ENCODE measurements at places on chromosomes 7 and 10.
A peak's percentile ranks its signal among the peaks of the same experiment; 100 is the strongest.

- peak; percentile 16 for DNase-seq
Measured at GRCh38 chr10:30270247-30270646, 78.8 kb downstream of the MTPAP start.

GRCh38 chr10:78851647-78852046 is 217.1 kb upstream of the ZMIZ1 start:
- DNase-seq = peak; percentile 7

DNA sequence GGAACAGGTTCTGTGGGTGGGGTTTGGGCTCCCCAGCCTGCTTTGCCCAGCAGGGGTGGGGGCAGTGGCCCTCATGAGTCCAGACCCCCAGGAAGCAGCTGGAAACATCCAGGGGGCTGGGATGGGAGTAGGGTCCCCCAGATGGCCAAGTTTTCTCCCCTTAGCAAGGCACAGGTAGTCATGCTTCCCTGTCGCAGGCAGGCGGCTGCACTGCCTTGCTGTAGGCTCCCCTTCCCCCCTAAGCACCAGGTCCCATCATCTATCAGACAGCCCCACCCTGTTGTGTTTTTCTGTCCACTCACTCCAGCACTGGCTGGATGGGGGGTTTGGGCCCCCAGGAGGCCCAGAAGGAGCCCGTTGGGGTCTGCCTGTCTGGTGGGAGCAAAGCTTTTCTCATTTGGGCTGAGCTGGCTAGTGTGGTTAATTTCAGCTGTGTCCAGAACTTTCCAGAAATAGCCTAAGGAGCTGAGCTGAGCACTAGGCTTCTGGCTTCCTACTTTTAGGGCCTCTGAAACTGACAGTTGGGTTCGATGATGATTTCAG is 7.9 kb downstream of the BRI3 start:
- DNase-seq = no peak

DNA sequence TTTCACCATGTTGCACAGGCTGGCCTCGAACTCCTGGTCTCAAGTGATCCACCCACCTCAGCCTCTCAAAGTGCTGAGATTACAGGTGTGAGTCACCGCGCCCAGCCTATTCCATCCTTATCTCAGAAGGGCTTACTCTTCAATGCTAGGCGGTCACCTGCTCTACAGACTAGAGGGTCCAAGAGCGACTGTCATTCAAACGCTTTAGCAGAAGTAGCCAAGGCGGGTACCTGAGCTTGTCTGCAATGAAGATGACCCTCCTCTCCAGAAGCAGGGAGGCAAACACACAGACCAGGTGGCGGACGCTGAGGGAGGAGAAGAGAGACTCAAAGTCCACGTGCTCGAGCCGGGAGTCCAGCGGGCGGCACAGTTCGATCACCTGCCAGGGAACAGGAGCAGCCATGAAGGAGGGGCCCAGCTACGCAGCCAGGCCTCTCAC is 65.1 kb upstream of the MKRN1 start:
- DNase-seq = no peak

DNA sequence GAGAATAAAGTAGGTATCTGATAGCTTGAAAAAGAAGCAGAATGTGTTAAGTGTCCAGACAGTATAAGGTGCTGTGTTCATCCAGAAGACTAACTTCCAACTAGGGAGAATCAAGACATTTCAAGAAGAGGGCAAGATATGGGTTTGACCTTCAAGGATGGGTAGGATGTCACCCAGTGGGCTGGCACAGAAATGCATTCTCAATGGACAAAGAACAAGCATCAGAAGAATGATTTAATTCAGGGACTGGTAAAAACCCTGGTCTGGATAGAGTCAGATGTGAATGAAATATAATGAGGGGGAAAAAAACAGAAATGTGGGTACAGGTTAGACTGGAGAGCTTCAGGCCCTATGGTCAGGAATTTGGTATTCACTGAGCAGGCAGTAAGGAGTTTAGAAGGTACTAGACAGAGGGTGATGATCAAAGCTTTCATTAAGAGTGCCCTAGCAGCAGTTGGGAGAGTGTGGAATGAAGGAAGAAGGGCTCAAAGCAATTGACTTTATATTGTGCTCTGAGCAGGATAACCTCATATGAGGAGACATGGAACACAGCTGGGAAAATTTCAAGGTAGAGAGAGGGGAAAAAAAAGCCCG is 180.7 kb upstream of the ANK3 start:
- DNase-seq = no peak

- DNase-seq = no peak
Measured at GRCh38 chr10:88598055-88598454, 11.5 kb downstream of the LIPJ start.

DNA sequence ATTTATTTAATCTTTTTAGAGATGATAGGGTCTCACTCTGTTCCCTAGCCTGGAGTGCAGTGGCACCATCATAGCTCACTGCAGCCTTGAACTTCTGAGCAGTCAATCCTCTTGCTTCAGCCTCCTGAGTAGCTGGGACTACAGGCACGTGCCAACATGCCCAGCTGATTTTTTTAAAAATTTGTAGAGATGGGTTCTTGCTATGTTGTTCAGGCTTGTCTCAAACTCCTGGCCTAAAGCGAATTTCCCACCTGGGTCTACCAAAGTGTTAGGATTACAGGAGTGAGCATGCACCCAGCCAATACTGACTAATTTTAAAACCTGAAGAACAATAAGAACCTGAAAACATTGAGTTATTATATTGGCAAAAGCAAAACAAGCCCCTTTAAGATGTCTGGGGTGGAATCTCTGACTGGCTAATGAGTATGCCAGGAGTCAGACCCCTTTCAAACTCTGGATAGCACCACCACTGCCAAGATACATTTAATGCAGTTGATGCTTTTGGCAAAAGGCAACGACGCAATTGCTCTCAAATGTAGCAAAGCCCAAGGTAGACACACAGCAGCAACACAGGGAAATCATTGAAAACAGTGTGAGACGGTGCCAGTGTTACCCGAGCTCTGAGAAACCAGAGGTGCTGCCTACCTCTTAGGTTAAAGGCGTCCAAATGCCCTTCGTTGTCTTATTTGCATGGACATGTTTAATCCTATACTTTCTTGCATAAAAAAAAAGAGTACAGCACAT is 40.7 kb upstream of the TOMM7 start:
- no peak for DNase-seq

DNA sequence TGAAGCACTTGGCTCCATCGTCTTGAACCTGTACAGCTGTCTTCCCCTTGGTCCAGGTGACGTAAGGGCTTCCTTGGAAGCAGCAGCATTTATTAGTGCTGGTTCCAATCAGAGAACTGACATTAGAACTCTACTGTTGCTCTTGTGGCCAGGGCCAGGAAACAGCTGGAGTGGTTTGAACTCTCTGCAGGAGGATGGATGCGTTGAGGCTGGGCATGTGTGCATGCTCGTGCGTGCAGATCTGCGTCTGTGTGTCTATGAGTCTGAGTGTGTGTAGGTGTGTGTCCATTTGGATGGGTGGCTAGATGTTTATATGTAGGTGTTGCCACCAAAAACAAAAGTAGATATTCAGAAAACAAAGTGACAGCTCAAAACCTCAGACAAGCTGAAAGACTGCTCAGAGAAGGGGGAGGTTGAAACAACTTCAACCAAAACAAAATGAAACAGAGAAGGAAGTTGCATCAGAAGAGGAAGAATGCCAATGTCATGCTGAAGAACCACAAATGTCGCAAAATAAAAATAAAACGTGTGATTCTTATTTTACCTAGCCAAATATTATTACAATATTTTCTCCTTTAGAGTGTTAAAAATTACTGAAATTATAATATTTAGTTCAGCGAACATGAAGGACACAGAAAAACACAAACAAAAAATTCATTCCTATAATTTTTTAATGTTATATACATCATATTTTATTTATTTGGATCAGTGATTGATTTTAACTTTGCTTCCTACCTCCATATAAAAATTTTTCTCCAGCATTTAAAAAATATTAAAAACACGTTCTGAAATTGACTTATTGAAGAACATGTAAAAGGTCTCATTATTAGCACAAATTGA is 96.1 kb upstream of the MKLN1 start:
- peak; percentile 59 for DNase-seq

GRCh38 chr10:132593389-132593788 is 55.8 kb downstream of the INPP5A start:
- no peak for DNase-seq

- DNase-seq = no peak
Measured at GRCh38 chr7:4838626-4839334, 23.1 kb downstream of the PAPOLB start.

- peak; percentile 10 for DNase-seq
Measured at GRCh38 chr10:23514321-23514720, 75.4 kb downstream of the OTUD1 start.

GRCh38 chr7:130134106-130134636 is 63.8 kb downstream of the KLHDC10 start:
- DNase-seq = no peak

DNA sequence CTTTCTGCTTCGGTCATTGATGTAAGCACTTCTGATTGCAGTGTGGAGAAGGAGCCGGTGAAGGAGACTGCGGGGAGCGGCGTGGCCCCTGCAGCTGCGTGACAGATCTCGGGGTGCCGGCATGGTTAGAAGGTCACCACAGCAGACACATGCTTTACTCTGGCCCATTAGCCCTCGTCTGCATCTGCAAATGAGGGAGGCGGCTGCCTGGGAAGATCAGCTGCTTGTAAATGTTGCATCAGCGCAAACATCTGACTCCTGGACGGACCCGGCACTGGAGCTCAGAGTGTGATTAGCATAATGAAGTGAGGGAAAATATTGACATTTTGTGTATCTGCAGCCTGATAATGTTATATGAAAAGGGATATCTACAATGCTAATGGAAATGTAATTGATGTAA is 30.5 kb upstream of the MNX1 start:
- DNase-seq = no peak

GRCh38 chr7:100080907-100081534 is 502 bp downstream of the ZNF3 start:
- DNase-seq = no peak

GRCh38 chr10:29430101-29430500 is 141.2 kb downstream of the LYZL1 start:
- peak; percentile 22 for DNase-seq

DNA sequence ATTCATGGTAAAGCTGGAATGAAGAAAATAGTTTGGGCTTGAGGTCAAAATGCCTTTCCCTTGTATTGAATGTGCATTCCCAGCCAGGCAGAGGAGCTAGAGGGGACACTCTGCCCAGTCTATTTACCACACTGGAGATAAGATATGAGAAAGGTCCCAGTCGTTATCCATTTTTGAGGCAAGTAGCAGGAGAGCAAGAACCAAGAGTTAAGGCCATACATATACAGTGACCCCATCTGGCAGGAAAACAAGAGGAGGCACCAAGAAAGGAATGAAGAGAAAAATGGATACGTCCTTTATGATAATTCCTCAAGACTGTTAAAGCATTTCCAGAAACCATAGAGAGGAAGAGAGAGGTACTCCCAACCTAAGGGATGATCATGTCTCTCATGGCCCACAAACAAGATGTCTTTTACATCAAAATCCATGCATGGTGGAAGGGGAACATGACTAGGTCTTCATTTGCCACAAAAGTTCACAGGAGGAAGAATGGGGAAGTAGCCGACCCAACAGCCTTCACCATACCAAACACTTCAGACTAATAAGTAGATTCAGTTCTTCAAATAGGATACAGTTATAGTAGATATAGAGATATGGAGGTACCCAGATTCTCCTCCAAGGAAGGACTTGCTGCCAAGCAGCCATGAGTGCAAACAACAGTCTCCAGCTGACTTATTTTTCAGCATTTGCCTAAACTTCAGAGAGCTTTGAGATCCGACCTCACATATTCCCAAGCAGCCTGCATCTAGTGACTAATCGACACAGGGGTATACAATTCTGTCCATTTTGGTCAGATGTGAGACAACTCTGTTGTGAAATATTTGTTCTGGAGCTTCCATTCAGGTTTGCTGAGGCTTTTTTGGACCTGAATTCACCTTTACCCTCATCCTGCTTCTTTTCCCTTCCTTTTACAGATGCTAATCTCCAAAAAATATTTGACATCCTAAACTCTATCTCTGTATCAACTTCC is 61.1 kb upstream of the CCDC71L start:
- DNase-seq = peak; percentile 62

- DNase-seq = peak; percentile 33
Measured at GRCh38 chr10:112475575-112476218, 28.7 kb downstream of the VTI1A start.

DNA sequence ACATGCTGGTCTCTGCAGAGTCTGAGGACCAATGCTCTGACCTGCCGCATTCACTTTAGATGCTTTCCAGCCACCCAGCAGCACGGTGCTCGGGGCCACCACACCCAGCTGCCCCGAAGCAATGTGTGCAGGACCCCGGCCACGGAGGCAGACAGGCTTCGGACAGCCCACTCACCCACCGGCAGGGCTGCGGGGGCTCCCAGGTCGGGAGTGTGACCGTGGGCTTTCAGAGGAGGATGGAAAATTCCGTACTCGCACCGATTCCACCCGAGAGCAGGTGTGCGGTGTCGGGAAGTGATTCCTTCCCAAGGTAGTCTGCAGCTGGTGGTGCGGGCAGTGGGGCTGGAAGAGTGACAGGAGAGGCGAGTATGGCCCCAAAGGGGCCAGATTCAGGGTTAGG is 190.9 kb downstream of the DNAJB6 start:
- DNase-seq = no peak

DNA sequence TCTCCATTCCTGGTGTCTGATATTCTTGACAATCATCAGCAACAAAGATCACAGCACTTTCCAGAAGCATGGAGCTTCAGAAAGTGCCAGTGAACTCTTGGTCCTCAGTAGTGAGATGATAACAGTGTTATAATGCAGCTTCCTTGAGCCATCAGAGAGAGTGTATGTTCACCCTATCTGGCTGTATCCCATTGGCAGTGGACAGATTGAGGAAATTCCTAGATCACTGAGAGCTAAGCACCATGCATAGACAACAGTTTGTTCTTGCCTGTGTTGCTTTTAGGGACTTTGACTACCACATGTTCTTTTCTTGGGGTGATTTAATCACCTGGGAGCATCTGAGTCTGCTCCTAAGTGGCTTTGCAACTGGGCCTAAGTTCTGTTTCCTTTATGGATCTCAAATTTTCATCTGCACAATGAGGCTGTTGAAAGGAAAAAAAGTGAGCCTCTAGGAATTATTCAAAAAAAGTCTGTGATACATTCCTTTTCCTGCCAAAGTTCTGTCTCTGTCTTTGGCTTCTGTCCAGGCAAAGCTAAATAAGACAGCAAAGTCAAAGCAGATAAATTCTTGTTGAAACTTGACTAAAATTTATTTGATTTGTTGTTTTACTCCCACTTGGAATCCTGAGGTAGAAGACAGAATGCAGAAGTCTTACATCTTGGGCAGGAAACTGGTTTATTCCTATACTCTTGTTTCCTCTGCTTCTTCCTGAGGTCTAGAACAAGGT is 14.5 kb upstream of the ZNF282 start:
- DNase-seq = no peak

DNA sequence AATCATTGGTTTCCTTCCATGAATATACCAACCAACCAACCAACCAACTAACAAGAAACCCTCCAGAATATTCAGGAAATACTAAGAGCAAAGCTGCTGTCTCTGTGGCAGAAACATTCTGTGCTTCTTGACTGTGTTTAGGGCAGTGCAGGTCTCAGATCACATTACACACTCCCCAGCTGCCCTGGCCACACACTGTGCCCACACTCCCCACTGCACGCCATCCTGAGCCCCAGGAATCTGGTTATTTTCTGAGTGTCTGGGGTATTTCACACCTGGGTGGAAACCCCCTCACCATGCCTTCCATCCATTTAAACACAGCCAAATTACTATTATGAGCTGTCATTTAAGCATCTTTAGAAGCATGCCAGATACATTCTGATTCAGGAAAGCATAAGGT is 183.7 kb upstream of the ANK3 start:
- no peak for DNase-seq

GRCh38 chr7:30841801-30842541 is 69.7 kb upstream of the AQP1 start:
- no peak for DNase-seq

Data from fibroblast of mammary gland (primary cell).